ENCODE measurements at places on chromosomes 13 and 19. TPM values are rescaled to one million over a fixed set of nuclear protein-coding genes. Genes with fewer than 3 reads are reported as not detected.

Gene LRG1
- total RNA-seq: not detected

- H3K36me3 ChIP-seq: no peaks in the 10 kb centered on the region
- H3K27me3 ChIP-seq: no peaks in the 10 kb centered on the region
- peaks cover 3% of the 10 kb centered on the region for H3K4me1 ChIP-seq
- DNase-seq: no peak
- H3K27ac ChIP-seq: no peak overlapping the region
- no peak overlapping the region for H3K4me3 ChIP-seq
Observed at GRCh38 chr13:109422161-109422560, 364.2 kb downstream of the IRS2 start.

DNA sequence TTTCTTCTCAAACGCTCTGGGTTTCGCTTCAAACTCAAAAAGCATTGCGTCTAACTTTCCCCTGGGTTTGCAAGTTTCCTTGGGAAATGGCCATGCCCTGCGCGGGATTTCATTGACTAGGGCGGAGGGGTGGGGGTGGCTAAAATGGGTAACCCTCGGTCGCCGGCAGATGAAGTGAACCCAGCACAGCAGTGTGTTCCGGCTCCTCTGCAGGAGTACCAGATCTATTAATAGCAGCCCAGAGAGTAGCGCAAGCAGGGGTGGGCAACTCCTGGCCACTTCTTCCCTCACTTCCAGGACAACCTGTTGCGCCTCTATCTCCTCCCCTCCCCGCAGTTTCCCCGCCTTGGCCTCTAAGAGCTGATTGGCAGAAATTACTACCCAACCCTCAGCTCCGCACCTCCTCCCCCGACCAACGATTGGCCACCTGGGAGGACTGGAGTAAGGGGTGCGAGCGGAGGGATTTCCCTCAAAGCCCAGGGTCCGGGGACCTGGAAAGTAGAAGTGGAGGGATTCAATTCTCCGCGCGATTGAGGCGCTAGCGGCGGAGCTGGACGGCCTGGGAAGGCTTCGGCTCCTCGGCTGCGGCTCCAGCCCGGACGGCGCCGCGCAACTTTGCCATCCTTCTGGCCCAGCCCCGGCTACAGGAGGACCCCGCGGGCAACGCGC, at the start of gene FREM2:
Gene FREM2, plus strand, starts transcription at position 501 of the 669 bp plus-strand sequence. CDS start 268 bp downstream, outside the sequence.
- H3K27me3 ChIP-seq: peaks cover 32% of the 10 kb centered on the region
- no peak within 1 kb of the TSS for H3K27ac ChIP-seq
- no peak for DNase-seq

DNA sequence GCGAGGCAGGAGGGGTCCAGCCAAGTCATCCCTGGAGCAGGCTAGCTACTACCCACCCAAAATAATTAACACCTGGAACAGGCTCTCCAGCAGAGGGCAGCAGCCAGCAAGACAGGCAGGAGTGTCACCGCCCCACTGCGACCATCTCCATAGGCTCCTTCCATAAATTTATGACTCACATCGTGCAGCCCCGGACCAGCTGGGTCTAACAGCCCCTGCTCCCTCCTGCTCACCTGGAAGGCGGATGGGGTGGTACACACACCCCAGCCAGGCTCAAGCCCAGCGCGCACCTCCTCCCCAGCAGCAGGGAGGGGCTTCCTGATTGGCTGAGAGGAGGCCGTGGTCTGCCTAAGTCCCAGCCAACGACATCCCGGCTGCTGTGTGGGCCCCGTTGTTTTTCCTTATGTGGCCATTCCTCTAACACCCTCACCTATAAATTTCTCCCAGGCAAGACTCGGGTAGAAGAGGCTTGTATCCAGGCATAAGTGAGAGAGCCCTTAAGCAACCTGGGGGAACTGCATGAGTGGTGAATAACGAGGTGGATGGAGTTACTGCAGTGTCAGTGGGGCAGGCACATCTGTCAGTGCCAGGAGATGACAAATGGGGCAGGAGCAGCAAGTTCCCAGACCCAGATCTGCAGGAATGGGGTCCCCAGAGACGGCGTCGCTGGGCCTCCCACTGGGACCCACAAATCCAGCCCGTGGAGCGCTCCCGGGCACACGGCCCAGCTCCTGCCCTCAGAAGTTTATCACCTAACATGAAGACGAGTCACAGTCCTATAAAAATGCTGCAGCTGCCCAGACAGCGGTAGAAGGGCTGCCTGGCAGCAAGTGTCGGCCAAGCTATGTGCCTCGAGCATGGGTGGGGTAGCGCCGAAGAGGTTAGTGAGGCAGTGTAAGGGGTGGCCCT, 43.1 kb downstream of the CEBPG start:
- peaks cover 9% of the 10 kb centered on the region for H3K4me1 ChIP-seq
- H3K27ac ChIP-seq: no peak overlapping the region
- H3K36me3 ChIP-seq: no peaks in the 10 kb centered on the region
- DNase-seq: peak; percentile 67
- no peaks in the 10 kb centered on the region for H3K27me3 ChIP-seq
- H3K4me3 ChIP-seq: peak overlapping the region; percentile 8

GRCh38 chr13:24090049-24090448, 70.5 kb upstream of the SPATA13 start:
- no peak overlapping the region for H3K4me3 ChIP-seq
- H3K27me3 ChIP-seq: peaks cover 10% of the 10 kb centered on the region
- no peak overlapping the region for H3K27ac ChIP-seq
- no peaks in the 10 kb centered on the region for H3K36me3 ChIP-seq

DNA sequence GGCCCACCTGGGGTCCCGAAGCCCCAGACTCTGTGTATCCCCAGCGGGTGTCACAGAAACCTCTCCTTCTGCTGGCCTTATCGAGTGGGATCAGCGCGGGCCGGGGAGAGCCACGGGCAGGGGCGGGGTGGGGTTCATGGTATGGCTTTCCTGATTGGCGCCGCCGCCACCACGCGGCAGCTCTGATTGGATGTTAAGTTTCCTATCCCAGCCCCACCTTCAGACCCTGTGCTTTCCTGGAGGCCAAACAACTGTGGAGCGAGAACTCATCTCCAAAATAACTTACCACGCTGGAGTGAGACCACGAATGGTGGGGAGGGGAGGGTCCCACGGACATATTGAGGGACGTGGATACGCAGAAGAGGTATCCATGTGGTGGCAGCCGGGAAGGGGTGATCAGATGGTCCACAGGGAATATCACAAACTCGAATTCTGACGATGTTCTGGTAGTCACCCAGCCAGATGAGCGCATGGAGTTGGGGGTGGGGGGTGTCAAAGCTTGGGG, 1.0 kb upstream of the ICAM5 start:
- DNase-seq: no peak
- peak overlapping the region; percentile 72 for H3K4me3 ChIP-seq
- peaks cover 24% of the 10 kb centered on the region for H3K36me3 ChIP-seq
- H3K4me1 ChIP-seq: peaks cover 78% of the 10 kb centered on the region
- H3K27me3 ChIP-seq: peaks cover 73% of the 10 kb centered on the region

GRCh38 chr13:48564056-48564455, 31.2 kb upstream of the RCBTB2 start:
- no peak overlapping the region for H3K4me3 ChIP-seq
- no peak for DNase-seq
- H3K4me1 ChIP-seq: peaks cover 21% of the 10 kb centered on the region
- no peak overlapping the region for H3K27ac ChIP-seq

Gene CADM4
- 0.45 TPM for total RNA-seq

Gene MAMSTR
- total RNA-seq: 1.1 TPM

DNA sequence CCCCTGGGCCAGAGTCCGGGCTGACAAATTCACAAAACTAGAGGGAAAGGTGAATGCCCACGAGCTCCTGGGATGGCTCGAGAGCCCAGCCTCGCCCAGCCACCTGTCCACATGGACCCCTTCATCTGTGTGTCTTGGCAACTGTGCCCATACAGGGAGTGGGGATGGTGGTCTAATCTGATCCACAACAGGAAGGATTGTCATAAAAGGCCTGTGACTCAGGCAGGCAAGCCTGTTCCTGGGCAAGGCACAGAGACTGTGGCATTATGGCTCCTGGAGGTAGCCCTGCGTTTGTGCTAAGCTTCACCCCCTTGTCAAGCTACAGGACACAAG, 20.0 kb downstream of the CAPS start:
- H3K27me3 ChIP-seq: no peaks in the 10 kb centered on the region
- no peaks in the 10 kb centered on the region for H3K4me1 ChIP-seq
- no peak overlapping the region for H3K4me3 ChIP-seq
- peaks cover 24% of the 10 kb centered on the region for H3K36me3 ChIP-seq
- no peak overlapping the region for H3K27ac ChIP-seq

DNA sequence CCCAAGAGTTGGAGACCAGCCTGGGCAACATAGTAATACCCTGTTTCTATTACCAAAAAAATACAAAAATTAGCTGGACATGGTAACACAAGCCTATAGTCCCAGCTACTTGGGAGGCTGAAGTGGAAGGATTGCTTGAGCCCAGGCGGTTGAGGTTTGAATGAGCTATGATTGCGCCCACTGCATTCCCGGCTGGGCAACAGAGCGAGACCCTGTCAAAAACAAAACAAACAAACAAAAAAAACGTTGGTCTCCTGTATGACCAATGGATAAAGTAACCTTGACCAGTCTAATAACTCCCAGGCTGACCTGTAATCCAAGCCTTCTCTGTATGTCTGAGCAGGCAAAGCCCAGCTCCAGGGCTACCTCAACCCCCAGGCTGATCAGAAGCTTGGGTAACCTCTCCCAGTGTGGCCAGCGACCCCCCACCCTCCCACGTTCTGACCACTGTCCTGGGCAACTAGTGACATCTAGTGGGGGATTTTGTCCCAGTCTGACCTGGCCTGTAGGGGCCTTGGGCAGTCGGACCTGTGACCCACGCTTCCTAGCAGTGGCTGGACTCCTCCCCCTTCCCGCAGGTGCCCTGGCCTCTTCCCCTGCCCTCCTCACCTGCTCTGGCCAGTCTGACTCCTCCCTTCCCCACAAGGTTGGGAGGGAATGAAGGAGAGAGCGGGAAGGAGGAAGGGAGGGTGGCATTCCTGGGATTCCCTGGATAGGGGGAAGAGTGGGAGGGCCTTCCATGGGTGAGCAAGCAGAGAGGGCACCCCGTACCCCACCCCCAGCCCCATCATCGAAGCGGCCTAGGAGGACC, 1.0 kb upstream of the BCAM start:
- no peak overlapping the region for H3K4me3 ChIP-seq
- no peaks in the 10 kb centered on the region for H3K27me3 ChIP-seq
- no peaks in the 10 kb centered on the region for H3K36me3 ChIP-seq
- H3K27ac ChIP-seq: no peak overlapping the region

DNA sequence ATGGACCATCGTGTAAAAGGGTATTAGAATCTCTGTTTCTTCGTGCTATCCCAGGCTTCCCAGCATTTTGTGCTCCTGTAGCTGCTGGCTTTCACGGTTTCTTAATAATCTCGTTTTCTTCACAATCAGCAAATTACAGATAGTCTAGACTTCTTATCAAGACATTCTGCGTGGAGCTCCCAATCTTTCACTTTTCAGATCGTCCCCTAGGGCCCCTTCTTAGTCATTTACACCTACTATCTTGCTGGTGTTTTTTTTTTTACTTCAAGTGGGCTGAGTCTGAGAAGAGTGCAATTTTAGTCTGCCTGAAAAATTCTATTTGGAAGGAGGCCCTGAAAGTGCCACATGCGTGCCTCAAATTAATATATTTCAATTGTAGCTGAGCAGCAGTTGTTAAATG, 275.1 kb downstream of the SHISA2 start:
- no peaks in the 10 kb centered on the region for H3K4me1 ChIP-seq
- no peaks in the 10 kb centered on the region for H3K27me3 ChIP-seq

- H3K36me3 ChIP-seq: no peaks in the 10 kb centered on the region
- no peak for DNase-seq
- H3K4me1 ChIP-seq: peaks cover 22% of the 10 kb centered on the region
- H3K4me3 ChIP-seq: no peak within 1 kb of the TSS
- peaks cover 46% of the 10 kb centered on the region for H3K27me3 ChIP-seq
Observed at GRCh38 chr19:40413291-40413845, at the start of gene PRX. TSS of gene PRX (minus strand) at chr19:40413378. CDS start at chr19:40407932, 5,446 bp downstream.

DNA sequence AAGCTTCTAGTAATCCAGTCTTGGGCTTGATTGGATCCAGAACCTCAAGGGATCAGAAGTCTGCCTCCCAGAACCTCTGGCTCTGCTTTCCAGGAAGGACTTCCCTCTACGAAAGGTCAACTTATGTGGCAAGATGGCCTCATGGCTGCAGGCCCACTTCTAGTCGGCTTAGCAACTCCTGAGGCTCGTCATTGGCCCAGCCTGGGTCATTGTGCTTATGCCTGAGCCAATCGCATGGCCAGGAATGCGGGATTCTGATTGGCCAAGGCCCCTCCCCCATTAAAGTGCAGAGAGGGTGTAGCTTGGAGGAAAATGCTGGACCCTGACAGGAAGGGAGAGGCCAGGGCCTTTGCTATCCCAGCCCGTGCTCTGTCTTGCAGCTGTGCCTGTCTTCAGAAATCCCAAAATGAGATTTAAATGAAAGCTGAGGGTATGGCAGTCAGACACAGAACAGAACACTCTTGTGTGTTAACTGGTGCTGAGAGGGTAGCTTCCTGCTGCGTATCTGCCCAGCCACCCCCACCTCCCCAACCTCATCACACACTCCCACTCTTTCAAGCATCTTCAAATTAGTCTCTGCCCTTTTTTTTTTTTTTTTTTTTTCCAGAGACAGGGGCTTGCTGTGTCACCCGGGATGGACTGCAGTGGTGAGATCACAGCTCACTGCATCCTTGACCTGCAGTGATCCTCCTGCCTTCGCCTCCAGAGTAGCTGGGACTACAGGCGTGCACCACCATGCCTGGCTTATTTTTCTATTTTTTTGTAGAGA, 5.5 kb upstream of the CCNE1 start:
- H3K4me1 ChIP-seq: no peaks in the 10 kb centered on the region
- H3K36me3 ChIP-seq: no peaks in the 10 kb centered on the region
- H3K27me3 ChIP-seq: no peaks in the 10 kb centered on the region

- H3K36me3 ChIP-seq: no peaks in the 10 kb centered on the region
- H3K4me1 ChIP-seq: no peaks in the 10 kb centered on the region
- no peak overlapping the region for H3K27ac ChIP-seq
- DNase-seq: no peak
- no peak overlapping the region for H3K4me3 ChIP-seq
- peaks cover 59% of the 10 kb centered on the region for H3K27me3 ChIP-seq
Observed at GRCh38 chr19:7897292-7897691, 6.4 kb upstream of the MAP2K7 start.

- no peaks in the 10 kb centered on the region for H3K4me1 ChIP-seq
- H3K36me3 ChIP-seq: no peaks in the 10 kb centered on the region
Observed at GRCh38 chr13:26540334-26540733, 17.1 kb upstream of the WASF3 start.

All from T-cell (primary cell).